ENCODE measurements at places on chromosomes 12 and 14.
A peak's percentile ranks its signal among the peaks of the same experiment; 100 is the strongest.

DNA sequence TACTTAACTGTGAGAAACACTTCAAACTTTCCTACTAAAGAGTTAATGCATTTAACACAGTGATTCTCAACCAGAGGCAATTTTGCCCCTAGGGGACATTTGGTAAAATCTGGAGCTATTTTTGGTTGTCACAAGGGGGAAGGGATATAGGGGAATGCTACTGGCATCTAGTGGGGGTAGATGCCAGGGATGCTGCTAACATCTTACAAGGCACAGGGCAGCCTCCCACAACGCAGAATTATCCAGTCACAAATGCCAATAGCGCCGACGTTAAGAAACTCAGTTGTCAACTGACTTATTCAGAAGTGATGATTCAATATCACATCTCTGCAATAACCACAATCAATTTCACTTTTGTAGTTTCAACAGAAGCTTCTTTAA is 2.0 kb downstream of the EEA1 start:
- H3K4me3 ChIP-seq: peak overlapping the region; percentile 89
- H3K27ac ChIP-seq: peak overlapping the region; percentile 78
- peaks cover 54% of the 10 kb centered on the region for H3K4me1 ChIP-seq
- ATAC-seq: no peak
- H3K36me3 ChIP-seq: peaks cover 16% of the 10 kb centered on the region

DNA sequence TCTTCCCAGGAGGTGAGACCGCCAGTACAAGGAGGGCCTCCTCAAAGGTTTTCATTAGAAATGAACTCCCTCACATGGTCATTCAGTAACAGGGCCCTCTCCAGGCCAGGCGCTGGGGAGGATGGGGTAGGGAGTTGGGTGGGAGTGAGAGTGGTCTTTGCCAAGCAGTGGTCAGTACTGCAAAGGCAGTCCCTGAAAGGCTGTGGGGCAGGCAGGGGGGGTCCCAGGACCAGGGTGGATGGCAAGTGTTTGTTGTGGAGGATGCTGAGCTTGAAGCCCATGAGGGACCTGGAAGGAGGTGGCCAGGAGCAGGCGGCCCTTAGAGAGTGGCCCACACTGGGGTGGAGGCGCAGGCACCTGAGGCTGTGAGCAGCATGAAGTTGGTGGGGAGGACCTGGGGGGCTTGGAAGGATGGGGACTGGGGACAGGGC is 26.1 kb downstream of the CEP170B start:
- H3K27me3 ChIP-seq: peaks cover 46% of the 10 kb centered on the region
- no peak overlapping the region for H3K27ac ChIP-seq
- H3K36me3 ChIP-seq: no peaks in the 10 kb centered on the region
- no peak for ATAC-seq

DNA sequence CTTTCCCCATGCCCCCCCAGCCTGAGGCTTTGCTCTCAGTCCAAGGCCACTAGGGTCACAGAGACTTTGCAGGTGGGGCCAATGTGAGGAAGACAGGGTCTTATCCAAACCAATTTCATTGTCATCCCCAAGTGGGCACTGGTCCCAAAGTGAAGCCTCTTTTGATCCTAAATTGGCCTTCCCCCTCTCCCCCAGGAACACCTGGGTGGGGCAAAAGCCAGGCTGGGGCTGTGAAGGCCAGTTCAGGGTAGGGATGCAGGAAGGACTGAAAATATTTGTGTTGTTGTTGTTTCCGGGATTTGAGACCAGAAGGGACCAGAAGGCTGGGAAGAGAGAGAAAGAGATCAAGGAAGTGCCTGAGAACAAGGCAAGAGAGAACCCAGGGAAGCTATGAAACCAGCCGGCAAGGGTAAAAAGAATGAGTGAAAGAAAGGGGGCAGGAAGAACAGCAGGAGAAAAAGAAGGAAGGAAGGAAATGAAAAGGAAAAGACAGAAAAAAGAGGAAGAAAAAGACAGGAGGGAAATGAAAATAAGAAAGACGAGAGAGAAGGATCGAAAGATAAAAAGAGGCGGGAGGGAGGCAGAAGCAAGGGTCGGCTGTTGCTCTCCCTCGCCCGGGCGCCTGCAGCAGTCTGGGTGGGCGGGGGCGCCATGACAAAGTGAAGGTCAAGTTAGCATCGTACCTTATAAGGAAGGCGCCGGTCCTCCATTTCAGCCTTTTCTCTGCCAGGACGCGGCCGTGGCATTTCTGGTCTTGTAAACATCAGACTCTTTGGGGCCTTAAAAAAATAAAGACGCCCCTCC is 7.4 kb upstream of the HOXC11 start:
- H3K36me3 ChIP-seq: peaks cover 5% of the 10 kb centered on the region
- no peak overlapping the region for H3K27ac ChIP-seq
- H3K4me1 ChIP-seq: peaks cover 27% of the 10 kb centered on the region
- H3K4me3 ChIP-seq: peak overlapping the region; percentile 6
- no peak for ATAC-seq

- H3K4me1 ChIP-seq: no peaks in the 10 kb centered on the region
- peaks cover 10% of the 10 kb centered on the region for H3K27me3 ChIP-seq
- ATAC-seq: no peak
These were observed 25.5 kb upstream of the LMNTD1 start for GRCh38 chr12:25578411-25579143.

DNA sequence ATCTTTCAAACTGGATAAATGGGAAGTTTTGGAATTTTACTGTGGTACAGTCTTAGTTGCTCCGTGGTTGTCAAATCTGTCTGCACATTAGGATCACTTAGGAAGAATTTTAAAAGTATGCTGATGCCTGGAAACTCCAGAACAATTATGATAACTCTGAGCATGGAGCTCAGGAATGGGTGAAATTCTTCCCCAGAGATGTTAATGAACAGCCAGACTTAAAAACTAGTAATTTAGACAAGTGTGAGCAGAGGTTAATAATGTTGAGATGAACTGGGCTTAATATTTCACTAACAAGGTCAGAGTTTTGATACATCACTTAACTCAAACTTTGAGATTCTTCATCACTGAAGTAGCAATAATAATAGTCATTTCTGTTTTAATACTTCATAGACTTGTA is 94.5 kb downstream of the NTS start:
- no peaks in the 10 kb centered on the region for H3K27me3 ChIP-seq
- H3K4me1 ChIP-seq: no peaks in the 10 kb centered on the region
- H3K36me3 ChIP-seq: no peaks in the 10 kb centered on the region
- H3K27ac ChIP-seq: no peak overlapping the region
- no peak for ATAC-seq

DNA sequence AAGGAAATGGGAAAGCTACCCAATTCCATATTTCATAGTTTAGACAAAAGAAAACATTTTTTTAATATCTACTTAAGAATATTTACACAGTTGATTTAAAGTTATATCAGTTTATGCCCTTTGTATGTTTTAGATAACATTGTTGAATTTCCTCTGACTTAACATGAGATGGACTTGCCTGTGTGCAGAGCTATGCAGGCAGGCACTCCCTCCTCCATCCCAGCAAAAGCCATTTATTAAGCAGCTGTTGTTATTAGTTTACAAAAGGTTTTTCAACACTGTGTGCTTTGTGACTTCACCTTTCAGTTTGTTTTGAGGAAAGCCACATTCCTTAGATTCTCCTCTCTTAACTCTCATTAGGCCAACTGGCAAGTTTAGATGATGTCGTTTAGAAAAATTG is 337.5 kb upstream of the PDE3A start:
- H3K27me3 ChIP-seq: no peaks in the 10 kb centered on the region
- ATAC-seq: no peak
- H3K4me3 ChIP-seq: no peak overlapping the region
- no peaks in the 10 kb centered on the region for H3K36me3 ChIP-seq
- H3K4me1 ChIP-seq: no peaks in the 10 kb centered on the region
- no peak overlapping the region for H3K27ac ChIP-seq

DNA sequence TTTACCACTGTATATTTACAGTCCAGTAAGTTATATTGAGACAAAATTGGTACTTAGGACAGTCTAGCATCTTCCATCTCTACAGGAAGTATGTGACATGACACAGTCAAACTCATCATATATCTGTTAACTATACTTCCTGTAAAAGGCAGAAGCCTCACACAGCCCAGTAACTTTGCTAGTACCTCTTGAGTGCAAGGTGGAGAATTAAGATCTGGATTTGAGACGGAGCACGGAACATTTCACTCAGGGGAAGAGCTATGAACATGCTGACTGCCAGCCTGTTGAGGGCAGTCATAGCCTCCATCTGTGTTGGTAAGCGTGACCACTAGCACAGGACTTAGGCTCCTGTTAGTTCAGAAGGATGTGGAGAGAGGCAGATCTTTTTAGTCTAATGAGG is 333.7 kb upstream of the OR4E1 start:
- no peak for ATAC-seq
- no peaks in the 10 kb centered on the region for H3K36me3 ChIP-seq
- peaks cover 34% of the 10 kb centered on the region for H3K27me3 ChIP-seq
- no peak overlapping the region for H3K27ac ChIP-seq

GRCh38 chr14:24334431-24335291 is at the start of gene ADCY4:
ADCY4 (minus strand) TSS chr14:24335071; CDS start chr14:24334652, 419 bp downstream.
- H3K4me1 ChIP-seq: peaks cover 64% of the 10 kb centered on the region
- peak within 1 kb of the TSS; percentile 33 for H3K4me3 ChIP-seq
- H3K27me3 ChIP-seq: peaks cover 36% of the 10 kb centered on the region
